Panc1 (cell line): ENCODE measurements at places on chromosomes 13 and 19. TPM values are rescaled to one million over a fixed set of nuclear protein-coding genes. Genes with fewer than 3 reads are reported as not detected.

SIGLEC7 gene
- not detected for total RNA-seq

SBK2 gene
- 0.69 TPM for total RNA-seq

GRCh38 chr19:47713046-47714021 is at the start of gene EHD2:
Gene EHD2 (plus strand): TSS chr19:47713422. CDS start chr19:47716613, 3,191 bp downstream.
- DNase-seq, result no peak
- no peaks in the 10 kb centered on the region for H3K4me1 ChIP-seq
- H3K27ac ChIP-seq, result peak within 1 kb of the TSS; percentile 66

DNA sequence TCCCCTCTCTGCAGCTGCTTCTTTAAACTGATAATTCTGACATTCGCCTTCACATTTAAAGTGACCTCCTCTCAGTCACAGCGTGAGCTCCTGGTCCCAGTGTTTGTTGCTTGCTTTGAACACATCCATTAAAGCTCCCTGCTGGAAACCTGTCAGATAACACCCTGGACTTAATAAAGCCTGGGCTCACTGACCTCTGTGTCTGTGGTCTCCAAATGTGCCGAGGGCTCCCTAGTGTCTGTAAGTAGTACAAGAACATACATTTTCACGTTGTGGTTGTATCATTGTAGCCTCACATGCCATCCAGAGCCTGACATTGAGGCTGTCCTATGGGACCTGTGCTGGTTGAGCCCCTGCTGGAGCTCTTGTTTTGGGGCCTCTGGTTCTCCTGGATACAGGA is 2.6 kb upstream of the PSG4 start:
- no peak overlapping the region for H3K4me3 ChIP-seq
- H3K36me3 ChIP-seq, result no peaks in the 10 kb centered on the region
- DNase-seq, result no peak
- H3K27me3 ChIP-seq, result no peaks in the 10 kb centered on the region
- no peak overlapping the region for H3K27ac ChIP-seq

GRCh38 chr13:99265821-99266426 is 7.7 kb upstream of the GPR18 start:
- no peaks in the 10 kb centered on the region for H3K27me3 ChIP-seq
- H3K27ac ChIP-seq, result no peak overlapping the region
- H3K4me1 ChIP-seq, result no peaks in the 10 kb centered on the region
- H3K4me3 ChIP-seq, result no peak overlapping the region
- peak; percentile 7 for DNase-seq
- H3K36me3 ChIP-seq, result no peaks in the 10 kb centered on the region

DNA sequence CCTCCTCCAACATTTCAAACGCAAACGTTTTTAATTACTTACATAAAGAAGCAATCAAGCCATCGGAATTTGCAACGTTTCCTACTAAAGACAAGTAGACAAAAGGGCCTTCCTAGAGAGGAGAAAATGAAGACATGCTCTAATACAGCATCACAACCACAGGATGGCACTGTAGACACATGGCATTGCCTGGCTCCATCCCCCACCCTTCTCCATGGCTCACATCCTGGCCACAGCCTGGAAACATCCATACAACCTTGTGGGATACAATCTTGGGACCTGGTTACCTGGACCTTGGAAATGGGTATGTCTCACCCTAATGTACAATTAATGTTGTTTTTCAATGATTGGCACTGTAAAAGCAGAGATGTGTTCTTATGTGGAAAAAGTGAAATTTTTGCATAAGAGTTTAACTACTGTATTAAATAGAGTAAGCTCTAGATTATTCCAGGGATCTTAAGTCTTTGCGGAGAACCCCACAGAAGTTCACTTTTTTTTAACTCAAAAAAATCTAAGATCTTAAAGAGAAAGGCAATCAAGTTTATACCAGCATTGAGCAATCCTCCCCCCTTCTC is 21.5 kb downstream of the EBPL start:
- H3K4me1 ChIP-seq, result no peaks in the 10 kb centered on the region
- H3K4me3 ChIP-seq, result no peak overlapping the region
- H3K27ac ChIP-seq, result no peak overlapping the region
- no peaks in the 10 kb centered on the region for H3K27me3 ChIP-seq

DNA sequence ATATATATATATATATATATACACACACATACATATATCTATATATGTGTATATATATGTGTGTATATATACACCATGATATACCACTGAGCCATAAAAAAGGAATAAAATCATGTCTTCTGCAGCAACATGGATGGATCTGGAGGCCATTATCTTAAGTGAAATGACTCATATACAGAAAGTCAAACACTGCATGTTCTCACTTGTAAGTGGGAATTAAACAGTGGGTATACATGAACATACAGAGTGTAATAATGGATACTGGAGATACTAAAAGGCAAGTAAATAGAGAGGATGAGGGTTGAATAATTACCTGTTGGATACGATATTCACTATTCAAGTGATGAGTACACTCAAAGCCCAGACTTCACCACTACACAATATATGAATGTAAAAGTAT is 332.6 kb downstream of the SLITRK1 start:
- H3K36me3 ChIP-seq, result no peaks in the 10 kb centered on the region
- DNase-seq, result no peak
- H3K4me1 ChIP-seq, result no peaks in the 10 kb centered on the region
- H3K27me3 ChIP-seq, result no peaks in the 10 kb centered on the region
